ENCODE measurements at places on chromosomes 5 and 9.
A peak's percentile ranks its signal among the peaks of the same experiment; 100 is the strongest.

DNA sequence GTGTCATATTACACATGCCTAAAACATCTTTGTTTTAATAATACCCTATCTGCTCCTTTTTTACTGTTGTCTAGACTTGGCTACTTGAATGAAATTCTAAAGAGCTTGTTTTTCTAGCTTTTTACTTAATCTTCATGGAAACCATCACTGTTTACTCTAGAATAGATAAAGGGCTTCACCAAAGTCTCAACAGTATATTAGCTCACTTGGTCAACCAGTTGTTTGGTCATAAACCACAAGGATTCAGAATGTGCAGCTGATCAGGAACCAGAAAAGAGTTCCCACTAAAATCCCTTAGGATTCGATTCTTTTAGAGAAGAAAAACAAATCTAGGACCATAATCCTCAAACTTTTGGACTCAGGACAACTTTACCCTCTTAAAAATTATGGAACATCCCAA lies 38.0 kb downstream of the CDO1 start:
- DNase-seq: no peak

GRCh38 chr9:34479431-34479866 lies 20.8 kb downstream of the DNAI1 start:
- DNase-seq: no peak

DNA sequence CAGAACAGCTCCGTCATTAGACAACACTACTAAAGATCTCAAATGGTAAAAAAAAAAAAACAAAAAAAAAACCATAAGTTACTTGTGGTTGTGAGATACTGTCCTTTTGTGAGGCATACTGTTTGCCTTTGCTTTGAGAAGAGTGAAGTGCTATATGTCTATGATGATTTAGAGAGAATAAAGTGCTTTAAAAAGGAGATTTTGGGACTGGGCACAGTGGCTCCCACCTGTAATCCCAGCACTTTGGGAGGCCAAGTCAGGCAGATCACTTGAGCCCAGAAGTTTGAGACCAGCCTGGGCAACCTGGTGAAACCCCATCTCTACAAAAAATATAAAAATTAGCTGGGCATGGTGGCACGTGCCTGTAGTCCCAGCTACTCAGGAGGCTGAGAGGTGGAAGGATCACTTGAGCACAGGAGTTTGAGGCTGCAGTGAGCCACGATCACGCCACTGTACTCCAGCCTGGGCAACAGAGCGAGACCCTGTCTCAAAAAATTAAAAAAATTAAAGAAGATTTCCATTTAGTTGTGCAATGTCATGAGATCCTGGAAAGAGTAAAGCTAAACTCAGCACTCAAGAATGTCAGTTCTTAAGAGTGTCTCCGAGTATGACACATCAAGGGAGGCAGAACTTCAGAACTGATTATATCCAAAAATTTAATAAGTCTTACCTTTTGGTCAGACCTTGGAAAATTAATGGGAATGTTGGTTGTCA lies 87.3 kb downstream of the PRDM6 start:
- no peak for DNase-seq

DNA sequence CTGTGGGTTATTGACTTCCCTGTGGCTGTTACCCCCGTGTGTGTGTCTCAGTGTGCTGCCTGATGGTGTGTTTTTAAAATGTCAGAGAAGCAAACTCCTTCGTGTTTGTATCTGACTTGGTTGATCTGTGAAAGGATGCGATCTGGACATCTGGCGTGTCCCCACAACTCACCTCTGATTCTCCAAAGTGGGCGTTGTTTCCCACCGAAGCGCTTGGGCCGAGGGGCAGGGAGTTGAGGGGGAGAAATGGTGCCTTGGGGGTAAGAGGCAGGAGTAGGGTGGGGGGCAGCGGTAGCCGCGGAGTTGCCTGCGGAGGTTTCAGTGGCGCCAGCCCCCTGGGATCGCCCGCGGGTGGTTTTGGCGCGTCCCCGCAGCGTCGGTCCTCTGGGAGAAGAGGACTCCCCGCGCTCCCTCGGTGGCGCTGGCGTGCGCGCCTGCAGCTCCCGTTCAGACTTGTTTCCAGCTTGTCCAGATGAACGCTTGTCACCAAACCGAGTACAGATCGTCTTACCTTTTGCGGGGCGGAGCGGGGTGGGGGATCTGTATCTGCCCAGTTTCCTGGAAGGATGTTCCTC lies 1.1 kb downstream of the MAST4 start:
- DNase-seq: peak; percentile 15

DNA sequence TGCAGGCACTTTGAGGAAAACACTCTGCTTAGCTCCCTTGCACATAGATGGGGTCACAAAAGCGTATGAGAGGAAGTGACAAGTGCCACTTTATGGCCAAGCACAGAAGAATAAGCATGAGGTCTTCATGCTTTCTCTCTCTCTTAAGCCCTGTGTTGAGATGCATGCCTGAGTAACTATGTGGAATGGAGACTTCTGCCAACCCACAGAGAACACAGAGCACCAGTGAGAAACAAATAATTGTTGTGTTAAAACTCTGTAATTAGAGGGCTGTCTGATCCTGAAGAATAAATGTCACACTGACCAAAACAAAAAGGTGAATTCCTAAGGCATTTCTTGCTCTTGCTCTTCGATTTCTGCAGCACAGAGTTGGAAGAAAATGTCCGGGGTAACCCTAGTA lies 488.5 kb downstream of the CTNND2 start:
- DNase-seq: no peak

- no peak for DNase-seq
Measured at GRCh38 chr5:135814812-135815211, 19.7 kb upstream of the SLC25A48 start.

- no peak for DNase-seq
Measured at GRCh38 chr5:14739538-14739937, 75.0 kb downstream of the OTULIN start.

GRCh38 chr5:139755892-139756671 lies 39.5 kb upstream of the PSD2 start:
- no peak for DNase-seq

DNA sequence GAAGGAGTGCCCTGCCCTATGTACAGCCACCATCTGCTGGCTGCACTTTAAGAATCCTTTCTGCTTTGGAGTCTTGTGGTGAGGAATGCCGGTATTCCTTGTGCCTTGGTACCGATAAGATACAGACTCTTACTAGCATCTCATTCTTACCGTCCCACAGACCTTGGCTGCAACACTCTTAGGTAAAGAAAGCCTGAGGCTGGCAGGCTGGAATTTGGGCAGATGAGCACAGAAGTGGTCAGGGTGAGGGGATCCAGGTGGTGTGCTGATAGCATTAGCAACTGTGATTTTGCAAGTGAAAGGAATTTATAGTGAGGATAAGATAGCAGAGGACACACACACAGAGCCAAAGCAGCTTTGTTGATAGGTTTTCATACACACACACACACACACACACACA lies 198.1 kb downstream of the ENC1 start:
- DNase-seq: no peak

- DNase-seq: no peak
Measured at GRCh38 chr9:15231788-15232635, 75.0 kb downstream of the TTC39B start.

GRCh38 chr9:119298076-119298853 lies 71.0 kb downstream of the BRINP1 start:
- no peak for DNase-seq

DNA sequence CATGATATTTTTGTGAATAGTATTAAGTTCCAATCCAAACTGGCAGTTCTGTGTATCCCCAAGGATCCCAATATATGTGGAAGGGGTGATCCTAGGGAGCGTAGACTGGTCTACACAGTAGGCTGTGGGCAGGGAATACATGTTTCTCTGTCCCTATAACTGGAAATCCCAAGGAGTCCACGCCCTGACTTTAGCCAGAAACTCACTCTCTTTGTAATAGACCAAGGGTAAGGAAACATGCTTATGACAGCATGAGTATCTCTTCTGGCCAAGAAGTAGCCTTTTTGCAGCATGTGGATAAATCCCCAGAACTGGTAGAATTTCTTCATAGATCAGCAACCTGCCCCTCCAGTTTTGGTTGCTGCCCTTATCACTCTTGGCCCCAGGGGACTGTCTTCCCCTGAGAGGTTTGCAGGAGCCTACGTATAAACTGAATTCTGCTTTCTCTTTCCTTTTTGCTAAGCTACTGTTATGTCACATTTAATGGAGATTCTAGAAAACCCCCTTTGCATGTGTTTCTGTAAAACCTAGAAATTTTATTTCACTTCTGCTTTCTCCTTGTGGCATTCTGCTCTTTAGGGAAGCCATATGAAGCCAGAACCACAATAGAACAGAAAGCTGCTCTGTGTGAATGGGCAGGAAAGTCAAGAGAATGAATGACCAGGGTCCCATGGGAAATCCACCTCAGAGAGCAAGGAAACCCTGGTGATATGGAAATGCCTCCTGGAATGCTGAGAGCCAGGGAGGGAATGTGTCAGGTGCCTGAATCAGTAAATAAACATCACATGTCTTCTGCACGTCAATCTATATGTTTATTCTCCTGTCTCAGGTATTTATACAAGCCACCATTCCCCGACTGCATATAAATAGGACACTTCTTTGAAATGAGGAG lies 3.5 kb downstream of the IFNA2 start:
- no peak for DNase-seq

DNA sequence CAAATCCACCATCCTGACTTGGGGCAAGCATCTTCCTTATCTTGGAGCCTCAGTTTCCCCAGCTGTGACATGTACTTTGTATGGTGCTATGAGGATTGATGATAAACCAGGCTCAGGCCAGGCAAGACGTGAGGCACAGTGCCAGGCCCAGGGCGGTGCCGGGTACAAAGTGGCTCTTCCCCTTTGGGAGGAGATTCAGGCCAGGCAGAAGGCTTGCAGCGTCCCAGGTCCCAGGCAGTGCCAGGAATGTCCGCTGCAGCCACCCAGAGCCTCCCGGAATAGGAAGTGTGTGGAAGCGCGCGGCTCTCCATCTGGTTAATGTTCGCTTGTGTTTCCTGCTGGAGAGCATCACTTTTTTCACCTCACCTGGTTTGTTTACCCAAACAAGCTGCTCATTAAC lies 12.6 kb upstream of the DENND1A start:
- no peak for DNase-seq

DNA sequence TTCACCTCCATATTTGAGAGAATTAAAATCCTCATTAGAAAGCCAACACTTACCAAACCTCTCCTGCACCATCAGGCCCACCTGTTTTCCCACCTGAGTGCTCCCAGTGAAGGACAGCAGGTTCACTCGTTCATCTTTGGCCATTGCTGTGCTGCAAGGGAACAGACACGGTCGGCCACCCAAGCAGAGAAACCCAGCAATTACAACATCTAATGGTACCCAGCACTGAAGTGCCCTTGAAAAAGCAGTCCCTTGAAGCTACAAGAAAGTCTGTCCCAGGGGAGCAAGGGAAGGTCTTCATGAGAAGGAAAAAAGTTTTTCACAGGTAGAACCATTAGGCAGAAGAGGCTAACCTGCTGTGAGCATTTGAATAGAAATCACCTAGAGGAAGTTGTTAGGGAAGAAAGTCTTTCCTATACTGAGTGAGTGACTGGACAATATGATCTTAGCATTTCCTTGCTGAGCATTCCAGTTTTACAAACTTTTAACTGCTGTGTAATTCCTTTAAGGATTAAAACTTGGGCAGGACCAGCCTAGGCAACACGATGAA lies 26.7 kb downstream of the ALDH7A1 start:
- DNase-seq: no peak

GRCh38 chr5:125685771-125686170 lies 737.4 kb upstream of the GRAMD2B start:
- DNase-seq: no peak

GRCh38 chr9:76585487-76586389 lies 126.8 kb downstream of the GCNT1 start:
- DNase-seq: no peak

DNA sequence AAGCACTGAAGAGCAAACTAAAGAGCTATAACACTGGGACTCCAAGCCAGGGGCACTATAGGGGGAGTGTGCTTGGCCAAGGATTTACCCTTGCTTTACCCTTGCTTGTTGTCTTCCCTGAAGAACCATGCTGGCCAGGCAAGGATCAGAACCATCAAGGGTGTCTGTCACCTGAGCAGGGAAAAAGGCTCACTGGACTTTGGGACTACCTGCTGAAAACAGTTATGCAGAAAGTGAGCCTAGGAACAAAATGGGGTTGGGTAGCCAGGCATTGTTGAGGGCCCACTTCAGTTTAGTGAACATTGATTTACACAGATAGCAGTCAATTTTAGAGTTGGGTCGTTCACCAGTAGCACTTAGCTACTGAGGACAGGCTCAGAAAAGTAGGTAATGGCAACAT lies 8.0 kb upstream of the TMEM171 start:
- DNase-seq: no peak

DNA sequence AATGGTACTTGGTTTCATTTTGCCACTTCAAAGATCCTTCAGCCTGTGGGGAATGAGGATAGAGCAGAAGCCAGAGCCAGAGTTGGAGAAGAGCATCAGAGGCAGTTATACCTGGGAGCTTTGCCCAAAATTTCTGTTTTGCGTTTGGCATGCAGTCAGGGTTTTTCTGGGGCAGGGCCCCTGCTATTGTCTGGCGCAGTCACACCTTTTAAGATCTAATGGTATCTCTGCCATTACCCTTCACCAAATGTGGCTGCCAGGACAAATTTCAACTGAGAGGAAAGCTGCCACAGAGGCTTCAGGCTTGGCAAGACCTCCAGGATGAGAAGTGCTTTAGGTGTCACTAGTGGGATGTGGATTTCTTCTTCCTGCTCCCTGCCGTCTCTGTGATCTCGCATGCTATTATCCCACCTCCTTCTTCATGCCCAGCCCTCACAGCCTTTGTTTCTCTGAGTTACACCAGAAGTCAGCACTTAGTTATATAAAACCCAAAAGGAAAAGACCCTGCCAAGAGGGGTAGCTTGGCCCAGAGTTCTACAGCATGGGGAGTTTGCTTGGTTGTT lies 357.0 kb downstream of the TLE4 start:
- DNase-seq: no peak

- no peak for DNase-seq
Measured at GRCh38 chr5:85441853-85442252, 1057.2 kb upstream of the EDIL3 start.

DNA sequence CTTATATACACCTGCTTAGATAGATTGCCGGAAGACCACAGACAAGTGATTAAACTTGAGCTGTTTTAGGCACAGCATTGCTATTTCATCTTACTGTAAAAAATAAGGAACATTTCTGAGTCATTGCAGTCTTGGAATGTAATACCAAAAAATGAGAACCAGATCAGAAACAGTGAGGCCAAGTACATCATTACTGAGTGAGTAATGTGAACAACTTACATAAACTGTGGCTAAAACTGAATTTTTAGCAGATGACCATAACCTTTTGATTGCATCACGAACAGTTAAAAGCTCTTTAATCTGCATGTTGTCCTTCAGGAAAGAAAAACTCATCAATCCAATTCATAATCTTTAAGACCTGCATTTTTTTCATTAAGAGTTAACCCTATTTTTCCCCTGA lies 157.1 kb upstream of the FGF10 start:
- DNase-seq: no peak

DNA sequence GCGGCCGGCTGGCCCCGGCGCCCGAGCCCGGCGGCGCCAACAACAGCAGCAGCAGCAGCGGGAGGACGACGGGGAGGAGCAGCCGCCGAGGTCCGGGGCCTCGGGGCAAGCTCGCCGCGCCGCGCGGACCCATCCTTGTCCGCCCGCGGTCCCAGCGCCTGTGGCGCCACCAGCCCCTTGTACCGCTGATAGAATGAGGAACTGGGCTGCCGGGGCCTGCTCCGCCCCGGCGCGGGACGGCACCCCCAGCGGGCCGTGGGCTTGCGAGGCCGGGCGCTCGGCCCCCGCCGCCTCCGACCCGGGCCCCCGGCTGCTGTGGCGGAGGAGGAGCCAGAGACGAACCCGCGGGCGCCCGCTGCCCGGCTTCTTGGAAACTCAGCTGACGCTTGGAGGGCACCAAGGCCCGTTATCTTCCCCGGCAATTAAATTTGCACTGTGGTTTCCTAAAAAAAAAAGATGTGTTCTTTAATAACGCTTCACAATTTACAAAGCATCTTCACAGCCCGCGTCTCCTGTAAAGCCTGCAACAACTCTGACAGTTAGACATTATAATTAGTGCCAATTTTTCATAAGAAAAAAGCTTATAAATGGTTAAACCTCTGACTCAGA lies at the start of gene ARSB:
Gene ARSB (minus strand): TSS at position 195 of the 609 bp plus-strand sequence. CDS start 62 bp downstream, at position 133.
- peak; percentile 60 for DNase-seq
